ENCODE measurements at places on chromosomes 4 and X.

- no peak for DNase-seq
Measured at GRCh38 chr4:82043081-82043808, 330.5 kb downstream of the HNRNPD start.

GRCh38 chrX:131789664-131790063 lies 233.4 kb upstream of the STK26 start:
- peak; percentile 60 for DNase-seq

DNA sequence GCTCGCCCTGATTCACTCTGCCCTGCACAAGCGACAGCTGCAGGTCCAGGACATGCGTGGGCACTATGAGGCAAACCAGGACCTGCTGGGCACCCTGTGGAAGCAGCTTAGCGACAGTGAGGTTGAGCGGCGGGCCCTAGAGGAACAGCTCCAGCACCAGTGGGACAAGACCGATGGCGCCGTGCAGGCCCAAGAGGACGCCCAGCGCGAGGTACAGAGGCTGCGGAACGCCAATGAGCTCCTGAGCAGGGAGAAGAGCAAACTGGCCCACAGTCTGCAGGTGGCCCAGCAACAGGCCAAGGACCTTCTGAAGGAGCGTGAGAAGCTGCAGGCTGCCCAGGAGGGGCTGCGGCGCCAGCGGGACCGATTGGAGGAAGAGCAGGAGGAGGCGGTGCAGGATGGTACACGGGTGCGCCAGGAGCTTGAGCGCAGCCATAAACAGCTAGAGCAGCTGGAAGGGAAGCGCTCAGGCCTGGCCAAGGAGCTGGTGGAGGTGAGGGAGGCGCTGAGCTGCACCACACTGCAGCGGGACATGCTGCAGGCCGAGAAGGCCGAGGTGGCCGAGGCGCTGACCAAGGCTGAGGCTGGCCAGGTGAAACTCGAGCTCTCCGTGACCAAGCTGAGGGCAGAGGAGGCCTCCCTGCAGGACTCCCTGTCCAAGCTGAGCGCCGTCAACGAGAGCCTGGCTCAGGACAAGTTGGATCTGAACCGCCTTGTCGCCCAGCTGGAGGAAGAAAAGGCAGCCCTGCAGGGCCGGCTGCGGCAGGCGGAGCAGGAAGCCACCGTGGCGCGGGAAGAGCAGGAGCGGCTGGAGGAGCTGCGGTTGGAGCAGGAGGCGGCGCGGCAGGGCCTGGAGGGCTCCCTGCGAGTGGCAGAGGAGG lies 12.8 kb downstream of the SMIM10L2A start:
- DNase-seq = no peak

DNA sequence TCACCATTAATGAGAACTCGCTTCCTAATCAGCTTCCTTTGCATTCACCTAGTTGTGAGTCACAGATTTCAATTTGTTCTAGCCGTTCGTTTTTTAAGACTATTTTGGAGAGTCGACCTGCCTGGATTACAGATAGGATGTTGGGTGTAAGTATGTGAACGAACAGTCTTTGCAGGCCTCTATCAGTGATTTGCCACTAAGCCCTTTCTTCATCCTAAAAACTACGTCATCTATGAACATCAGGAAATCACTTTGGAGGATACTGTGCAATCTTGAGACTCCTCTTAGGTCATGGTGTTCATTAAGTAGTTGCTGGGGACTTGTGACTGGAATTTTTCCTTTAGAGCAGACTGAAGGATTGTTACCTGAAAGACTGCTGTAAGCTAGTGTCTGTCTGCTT lies 1.1 kb downstream of the POLA1 start:
- no peak for DNase-seq

DNA sequence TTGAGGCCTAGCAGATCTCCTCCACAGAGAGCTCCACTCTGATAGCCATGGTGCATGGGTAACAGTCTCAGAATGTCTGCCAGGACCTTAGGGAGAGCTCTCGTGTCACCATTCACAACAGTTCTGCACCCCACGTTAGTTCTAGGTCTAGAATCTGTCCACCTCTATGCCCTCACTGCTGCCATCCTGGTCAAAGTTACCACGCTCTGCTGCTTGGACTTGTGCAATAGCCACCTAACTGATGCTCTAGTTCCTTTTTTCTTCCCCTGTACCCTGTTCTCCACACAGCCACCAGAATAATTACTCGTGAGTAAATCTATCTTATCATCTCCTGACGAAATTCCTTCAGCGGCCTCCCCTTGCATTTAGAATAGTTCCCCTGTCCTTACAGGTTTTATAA lies 268.8 kb upstream of the GATB start:
- DNase-seq = peak; percentile 68

- DNase-seq = no peak
Measured at GRCh38 chrX:53715346-53715924, 28.9 kb upstream of the HUWE1 start.

Measured in MV-4-11 (cell line).